ENCODE measurements at places on chromosomes 3 and 15. TPM values are rescaled to one million over a fixed set of nuclear protein-coding genes. Genes with fewer than 3 reads are reported as not detected.

Gene SERINC4
- not detected for polyA plus RNA-seq

Gene ALPK3
- polyA plus RNA-seq: 13.3 TPM

Gene TP53BP1
- 70.2 TPM for polyA plus RNA-seq

Gene SLC2A2
- 23.3 TPM for polyA plus RNA-seq

Gene CYP8B1
- 0.82 TPM for polyA plus RNA-seq

Gene FAM81A
- 18.5 TPM for polyA plus RNA-seq

Gene GCSAM
- 3.6 TPM for polyA plus RNA-seq

DNA sequence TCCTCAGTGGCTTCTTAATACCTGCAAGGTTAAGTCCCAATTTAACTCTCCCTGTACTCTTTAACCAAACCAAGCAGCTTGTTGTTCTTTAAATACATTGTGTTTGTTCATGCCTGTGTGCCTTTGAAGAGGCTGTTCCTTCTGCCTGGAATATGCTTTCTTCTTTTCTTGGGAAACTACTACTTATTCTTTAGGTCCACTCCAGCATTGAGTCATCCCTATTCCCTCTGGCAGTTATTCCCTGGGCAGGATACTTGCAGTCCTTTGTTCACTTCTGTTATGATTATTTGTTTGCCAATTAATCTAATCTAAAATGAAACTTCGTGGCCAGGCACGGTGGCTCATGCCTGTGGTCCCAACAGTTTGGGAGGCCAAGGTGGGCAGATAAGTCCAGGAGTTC lies 139.3 kb downstream of the ZNF609 start:
- no peak for DNase-seq

DNA sequence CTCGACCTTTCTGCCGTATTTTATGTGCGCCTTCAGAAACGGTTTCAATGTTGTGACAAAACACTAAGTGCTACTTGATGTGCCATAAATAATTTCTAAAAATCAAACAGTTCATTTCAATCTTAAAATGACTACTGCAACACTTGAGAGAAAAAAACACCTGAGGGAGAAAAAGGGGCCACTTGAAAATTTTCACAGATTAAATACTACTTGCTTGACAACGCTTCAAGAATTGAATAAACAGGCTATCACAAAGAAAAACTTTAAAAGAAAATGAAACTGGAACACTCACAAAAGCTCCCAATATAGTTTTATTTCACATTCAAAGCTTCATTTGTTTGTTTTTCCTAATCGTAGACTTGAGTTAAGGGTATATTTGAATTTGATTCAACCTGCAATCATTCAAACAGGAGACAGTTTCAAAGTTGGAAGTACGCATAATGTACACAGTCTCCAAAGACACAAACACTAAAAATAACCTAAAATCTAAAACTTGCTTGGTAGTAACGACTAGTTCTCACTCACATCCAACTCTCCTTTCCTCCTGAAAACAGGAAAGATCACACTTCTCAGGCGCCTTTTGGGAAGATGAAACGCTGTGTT lies 380.7 kb downstream of the ERC2 start:
- no peak for DNase-seq

DNA sequence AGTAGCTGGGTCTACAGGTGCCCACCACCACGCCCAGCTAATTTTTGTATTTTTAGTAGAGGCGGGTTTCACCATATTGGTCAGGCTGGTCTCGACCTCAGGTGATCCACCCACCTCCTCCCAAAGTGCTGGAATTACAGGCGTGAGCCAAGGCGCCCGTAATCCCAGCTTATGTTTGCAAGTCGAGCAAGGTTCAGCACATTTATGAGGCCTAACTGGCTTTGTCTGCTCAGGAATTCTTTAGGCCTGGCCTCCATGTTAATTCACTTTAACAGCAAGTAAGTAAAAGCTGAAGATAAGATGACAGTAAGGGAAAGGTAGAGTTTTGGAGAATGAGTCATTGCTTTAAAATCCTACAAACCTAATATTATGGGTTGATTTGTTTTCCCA lies 24.6 kb downstream of the SIDT1 start:
- DNase-seq: no peak

- DNase-seq: no peak
Measured at GRCh38 chr15:70535071-70535954, 228.0 kb downstream of the UACA start.

DNA sequence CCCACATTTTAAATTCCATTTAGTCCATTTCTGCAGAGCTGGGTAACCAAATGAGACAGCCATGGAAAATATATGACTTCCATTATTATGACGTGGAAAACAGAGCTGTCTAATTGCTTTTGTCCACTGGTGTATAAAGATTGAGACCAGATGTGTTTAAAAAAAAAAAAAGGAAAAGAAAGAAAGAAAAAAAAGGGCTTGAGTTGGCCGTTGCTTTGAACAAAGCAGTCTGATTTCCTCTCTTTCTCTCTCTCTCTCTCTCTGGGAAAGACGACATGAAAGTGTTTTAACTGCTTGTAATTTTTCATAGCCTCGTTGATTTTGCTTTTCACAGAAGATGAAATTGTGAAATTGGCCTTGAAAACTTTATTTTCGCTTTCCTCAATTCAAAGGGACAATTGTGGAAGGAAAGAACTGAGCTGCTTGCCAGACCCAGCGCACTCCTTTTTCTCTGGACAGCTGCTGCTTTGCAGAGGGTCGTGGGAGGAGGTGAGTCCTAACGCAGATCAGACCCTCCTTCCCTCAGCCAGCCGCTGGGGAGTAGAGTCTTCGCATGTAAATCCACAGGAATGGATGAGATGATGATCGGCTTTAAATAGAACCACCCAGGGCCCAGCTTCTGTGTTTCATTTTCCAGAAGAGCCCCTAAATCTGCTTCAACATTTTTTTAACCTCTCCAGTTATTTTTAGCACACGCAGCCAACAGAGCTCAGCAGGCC lies 42.8 kb upstream of the UBE2E1 start:
- DNase-seq: no peak

DNA sequence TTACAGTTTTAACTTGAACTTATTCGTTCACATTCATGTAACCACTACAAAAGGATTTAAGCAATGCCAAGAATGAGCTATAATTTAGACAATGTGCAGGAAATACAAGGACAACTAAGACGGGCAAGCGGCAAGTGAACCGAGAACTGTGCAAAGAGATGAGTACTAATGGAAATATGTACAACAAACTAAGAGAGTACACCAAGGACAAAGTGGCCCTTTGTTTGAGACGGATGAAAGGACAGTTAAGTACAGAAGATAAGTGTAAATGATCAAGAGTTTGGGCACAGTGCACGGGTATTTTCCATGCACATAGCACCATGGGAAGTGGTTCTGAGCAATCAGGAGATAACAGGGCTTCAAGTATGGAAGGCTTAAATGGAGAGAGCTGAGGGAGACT lies 281.7 kb downstream of the ROBO2 start:
- DNase-seq: no peak

DNA sequence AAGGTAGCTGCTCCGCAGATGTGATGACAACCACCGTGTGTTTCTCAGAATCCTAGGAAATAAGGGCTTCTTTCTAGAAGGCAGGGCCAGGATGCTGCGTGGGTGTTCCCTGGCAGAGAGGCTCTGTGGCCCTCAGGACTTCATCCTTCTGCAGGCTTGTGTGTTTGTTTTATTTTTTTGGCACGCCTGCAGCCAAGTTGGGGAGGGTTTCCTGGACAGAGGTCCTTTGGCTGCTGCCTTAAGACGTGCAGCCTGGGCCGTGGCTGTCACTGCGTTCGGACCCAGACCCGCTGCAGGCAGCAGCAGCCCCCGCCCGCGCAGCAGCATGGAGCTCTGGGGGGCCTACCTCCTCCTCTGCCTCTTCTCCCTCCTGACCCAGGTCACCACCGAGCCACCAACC lies at the start of gene CLEC3B:
TSS of gene CLEC3B (plus strand) at position 266 of the 400 bp plus-strand sequence. CDS start at position 326, 60 bp downstream.
- no peak for DNase-seq

DNA sequence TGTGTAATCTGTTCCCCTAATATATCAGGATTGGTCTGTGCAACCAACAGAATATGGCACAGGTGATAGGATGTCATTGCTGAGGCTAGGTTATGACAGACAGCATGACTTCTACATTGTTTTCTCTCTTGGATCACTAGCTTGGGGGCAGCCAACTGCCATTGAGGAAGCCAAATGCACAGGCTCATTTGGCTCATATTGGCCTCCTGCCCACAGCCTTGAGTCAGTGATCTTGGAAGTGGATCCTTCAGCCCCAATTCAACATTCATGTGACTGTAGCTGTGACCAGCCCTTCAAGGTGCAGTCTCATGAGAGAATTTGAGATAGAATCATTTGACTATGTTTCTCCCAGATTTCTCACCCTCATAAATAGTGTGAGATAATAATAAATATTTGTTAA lies 675.6 kb downstream of the GRM7 start:
- no peak for DNase-seq

DNA sequence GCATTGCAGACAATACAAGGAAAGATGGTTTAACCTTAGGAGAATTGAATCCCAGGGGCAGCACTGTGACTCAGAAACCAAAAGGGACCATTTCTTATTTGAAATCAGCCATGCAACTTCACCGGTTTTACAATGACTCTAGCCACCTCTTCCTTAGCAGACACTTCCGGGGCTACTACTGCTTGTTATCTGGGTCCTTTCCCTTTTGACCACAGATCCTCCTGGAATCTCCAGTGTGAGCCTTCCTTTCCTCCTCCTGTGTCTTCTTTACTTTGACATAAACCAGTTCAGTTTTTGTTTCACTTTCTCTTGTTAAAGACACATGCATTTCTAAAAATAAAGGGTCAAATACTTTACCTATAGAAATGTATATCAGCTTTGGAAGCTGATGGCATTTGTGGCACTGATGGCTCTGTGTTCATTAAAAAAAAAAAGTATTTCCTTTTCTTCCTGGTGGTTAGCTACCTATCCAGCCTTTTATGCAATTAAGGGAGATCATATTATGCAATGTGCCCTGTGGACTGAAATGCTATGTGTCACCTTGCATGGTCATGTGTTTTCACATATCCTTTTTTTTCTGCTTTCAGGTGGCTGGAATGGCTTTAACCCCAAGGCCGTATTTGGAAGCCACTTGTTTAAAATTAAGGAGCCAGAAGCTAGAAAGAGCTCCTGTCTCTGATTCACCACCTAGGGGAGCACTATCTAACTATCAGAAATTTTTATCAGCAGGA lies 296.2 kb downstream of the CHL1 start:
- DNase-seq: no peak

GRCh38 chr15:74829486-74829885 lies 3.1 kb downstream of the CPLX3 start:
- no peak for DNase-seq
